ENCODE measurements at places on chromosomes 1 and 21. TPM values are rescaled to one million over a fixed set of nuclear protein-coding genes. Genes with fewer than 3 reads are reported as not detected.

The RGS18 gene
- not detected for total RNA-seq

The TFF2 gene
- total RNA-seq: not detected

The AK5 gene
- 13.5 TPM for total RNA-seq

The USP21 gene
- total RNA-seq: 6.1 TPM

The FAM131C gene
- total RNA-seq: 0.08 TPM

The TAS1R3 gene
- 0.09 TPM for total RNA-seq

The RIMKLA gene
- 0.09 TPM for total RNA-seq

The PKP1 gene
- under 0.01 TPM for total RNA-seq

The MSH4 gene
- total RNA-seq: 0.16 TPM
